ENCODE measurements at places on chromosomes 7 and 10.

DNA sequence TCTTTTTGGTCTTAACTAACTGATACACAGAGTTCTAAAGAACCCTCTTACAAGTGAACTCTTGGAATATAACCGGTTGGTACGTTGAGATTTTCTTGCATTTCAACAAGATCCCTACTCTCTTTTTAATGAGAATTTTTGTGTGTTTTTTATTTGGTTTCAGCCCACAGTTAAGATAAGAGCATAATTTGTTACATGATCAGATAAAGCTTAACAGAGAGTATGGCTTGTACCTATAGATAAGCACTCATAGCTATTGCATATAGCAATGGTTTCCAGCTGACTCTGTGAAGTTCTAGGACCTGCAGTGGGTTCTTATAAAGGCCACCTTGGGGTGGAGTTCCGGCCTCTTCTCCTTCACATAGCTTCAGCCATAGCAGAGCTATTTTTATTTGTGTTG, 143.3 kb downstream of the SNX10 start:
- DNase-seq = no peak

DNA sequence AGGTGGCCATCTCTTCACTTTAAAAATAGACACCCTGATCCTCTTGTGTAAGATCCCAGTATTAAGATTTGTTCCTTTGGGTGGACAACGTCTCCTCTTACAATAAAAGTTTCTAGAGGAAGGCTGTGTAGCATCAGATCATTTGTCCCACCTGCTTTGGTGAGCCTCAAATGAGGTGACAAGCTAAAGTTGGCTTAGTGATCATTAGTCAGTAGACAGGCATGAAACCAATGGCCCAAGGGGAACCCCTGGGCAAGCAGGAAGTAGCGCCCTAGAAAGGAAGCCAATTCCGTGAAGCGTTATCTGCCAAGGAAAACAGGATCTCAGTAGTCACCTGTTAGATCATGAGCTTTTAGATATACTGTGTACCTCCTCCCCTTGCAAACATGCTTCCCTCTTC, 66.8 kb downstream of the PCGF5 start:
- DNase-seq = no peak

- DNase-seq = no peak
Observed at GRCh38 chr7:127959770-127960169, 71.5 kb downstream of the LRRC4 start.

DNA sequence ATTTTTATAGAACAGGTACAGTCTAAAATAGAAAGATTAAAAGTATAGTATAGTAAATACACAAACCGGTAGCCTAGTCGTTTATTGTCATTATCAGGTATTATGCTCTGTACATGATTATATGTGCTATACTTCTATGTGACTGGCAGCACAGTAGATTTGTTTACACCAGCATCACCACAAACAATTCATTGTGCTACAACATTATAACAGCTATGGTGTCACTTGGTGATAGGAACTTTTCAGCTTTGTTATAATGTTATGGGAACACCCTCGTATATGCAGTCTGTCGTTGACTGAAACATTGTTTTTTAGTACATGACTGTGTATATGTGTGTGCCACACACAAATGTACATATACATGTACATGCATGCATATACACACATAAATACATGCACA, 19.1 kb downstream of the ZNF365 start:
- DNase-seq = no peak

GRCh38 chr10:47252093-47252780, 47.8 kb upstream of the GDF10 start:
- no peak for DNase-seq

DNA sequence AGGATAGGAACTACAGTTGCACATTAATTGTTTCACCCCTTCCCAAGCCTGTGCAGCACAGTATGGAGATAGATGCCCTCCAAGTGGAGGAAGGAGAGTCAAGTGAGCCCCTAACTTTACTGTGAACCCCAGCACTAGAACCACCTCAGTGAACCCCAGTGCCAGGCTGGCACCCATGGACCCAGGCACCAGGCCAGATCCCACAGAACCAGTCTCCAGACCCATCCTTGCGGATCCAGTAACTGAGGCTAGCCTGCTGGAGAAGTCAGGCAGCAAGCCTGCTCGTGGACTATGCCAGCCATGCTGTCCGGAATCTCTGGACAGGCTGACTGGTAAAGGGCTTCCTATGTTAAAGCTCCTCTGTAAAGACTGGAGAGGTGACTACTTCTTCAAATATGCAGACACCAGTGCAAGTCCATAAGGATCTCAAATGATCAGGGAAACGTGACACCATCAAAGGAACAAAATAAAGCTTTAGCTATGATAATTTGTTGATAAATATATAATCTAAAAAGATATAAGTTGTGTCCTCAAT, 27.7 kb downstream of the SHOC2 start:
- DNase-seq = no peak

- no peak for DNase-seq
Observed at GRCh38 chr10:131677671-131678070, 223.1 kb upstream of the PPP2R2D start.

- DNase-seq = peak; percentile 78
Observed at GRCh38 chr10:42753126-42753506, 29.5 kb upstream of the BMS1 start.

DNA sequence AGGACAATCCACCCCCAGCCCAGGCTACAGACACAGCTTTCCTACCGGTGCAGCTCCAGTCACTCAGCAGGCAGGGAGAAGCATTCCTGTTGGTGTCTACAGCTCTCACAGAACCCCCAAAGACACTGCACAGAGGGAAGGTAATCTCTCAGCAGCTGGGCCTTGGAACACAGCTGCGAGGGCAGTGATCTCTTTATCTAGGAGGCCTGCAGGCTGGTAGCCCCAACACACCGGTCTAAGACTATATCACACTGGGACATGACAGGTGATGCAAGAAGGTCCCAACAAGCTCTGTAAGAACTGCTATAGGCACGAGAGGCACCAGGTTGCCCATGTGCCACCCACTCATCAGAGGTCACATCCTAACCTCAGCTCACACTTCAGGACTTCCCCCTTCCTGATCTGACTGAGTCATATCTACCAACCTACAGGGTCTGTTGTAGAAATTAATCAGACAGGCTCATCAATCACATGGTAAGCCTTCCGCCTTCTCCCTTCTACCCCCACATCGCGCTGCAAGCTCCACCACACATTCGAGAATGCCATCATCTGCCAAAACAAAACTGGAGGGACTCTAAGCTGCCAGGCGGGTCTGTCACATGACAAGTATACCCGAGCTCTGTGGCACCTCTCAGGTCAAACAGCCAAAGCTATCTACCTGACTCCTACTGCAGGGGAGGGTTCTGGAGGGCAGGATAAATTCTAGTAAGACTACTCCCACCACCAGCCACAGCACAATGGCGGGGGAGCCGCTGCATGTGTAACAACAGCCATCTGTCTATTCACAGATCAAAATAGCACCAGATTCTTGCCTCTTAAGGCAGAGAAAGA, 26.1 kb downstream of the FAM53B start:
- DNase-seq = no peak
